CD4-positive, alpha-beta T cell treated with Interleukin-4 for 1 hour (primary cell): ENCODE measurements at places on chromosomes 5 and 9.
A peak's percentile ranks its signal among the peaks of the same experiment; 100 is the strongest.

DNA sequence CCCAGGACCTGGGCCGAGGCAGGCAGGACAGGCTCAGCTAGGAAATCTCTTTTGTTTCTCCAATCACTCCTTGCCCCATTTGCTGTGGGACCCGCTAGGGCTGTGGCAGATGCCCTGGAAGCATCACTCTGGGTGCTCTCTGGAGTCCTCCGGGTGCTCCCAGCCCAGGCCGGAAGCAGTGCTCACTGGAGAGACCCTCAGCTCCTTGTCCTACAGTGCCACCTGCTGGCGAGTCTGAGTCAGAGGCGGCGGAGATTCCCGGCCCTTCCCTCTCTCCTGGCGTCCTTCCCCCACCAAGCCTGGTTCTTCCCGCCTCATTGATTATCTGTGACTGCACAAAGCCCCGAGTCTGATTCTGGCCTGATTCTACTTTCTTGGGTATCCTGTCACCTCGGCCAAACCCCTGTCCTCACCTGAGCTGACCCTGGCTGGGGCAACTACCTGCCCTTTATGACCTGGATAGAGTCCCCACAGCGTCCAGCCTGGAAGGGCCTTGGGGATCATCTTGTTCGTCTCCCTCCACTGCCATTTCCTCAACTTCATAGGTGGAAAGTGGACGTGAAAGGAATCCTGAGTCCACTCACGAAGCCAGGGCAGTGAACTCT, 7.3 kb upstream of the BARHL1 start:
- DNase-seq: peak; percentile 49

DNA sequence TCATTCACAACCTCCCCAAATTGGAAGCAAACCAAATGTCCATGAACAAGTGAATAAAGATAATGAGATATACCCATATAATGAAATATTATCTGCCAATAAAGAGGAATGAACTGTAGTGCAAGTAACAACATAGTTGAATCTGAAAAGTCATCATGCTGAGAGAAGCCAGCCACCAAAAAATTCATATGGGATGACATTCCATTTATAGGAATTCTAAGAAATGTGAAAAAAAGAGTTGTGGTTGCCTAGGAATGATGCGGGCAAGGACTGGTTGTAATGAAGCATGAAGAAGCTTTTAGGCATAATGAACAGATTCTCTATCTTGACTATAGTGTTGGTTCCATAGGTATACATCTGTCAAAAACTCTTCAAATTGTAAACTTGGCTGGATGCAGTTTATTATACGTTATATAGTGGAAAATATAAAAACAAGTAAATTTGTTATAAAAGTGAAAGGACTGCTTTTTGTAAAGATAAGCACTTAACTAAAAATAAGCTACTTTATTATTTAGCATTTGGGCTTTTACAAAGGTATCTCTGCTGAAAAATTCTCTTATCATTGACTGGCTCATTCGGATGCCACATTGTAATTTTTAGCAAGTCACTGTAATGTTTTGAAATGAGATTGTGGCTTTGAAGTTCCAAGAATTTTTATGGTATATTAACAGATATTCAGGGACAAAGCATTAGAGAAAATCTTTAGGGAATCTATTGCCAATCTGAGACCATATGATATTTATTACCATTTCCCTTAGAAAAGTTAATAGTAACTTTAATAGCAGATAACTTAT, 21.2 kb upstream of the TTC23L start:
- no peak for DNase-seq

DNA sequence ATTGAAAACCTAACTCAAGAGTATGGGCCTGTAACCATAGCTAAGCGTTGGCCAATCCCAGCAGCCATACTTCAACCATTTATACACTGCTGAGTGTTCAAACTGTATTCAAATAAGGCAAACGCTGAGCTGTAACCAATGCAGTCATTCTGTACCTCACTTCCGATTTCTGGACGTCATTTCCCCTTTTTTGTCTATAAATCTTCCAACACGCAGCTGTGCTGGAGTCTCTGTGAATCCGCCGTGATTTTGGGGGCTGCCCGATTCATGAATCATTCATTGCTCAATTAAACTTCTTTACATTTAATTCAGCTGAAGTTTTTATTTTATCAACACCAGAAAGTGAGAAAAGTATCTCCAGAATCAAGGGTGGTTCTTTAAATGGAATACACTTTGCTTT, 31.7 kb downstream of the MTX3 start:
- no peak for DNase-seq

GRCh38 chr5:76271836-76272235, 131.2 kb upstream of the IQGAP2 start:
- no peak for DNase-seq

DNA sequence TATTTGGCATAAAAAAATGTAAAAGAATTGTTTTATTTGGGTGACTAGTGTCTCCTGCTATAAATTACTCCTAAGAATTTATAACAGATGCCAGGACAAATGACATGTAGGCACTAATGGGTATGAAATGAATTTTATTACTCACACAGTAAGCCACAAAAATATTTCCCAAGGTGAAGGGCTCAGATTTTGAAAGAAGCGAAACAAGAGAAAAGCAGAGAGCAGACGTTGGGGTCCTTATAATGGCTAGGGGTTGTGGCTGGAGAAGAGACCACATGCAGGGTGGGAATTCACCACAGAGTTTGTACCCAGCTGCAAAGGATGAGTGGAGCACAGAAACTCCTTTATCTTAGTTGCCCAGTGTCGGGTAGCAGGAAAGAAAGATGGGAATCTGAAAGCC, 45.0 kb upstream of the PRR16 start:
- DNase-seq: no peak

GRCh38 chr9:124303762-124304161, 46.0 kb downstream of the NEK6 start:
- no peak for DNase-seq

- no peak for DNase-seq
These were observed 21.3 kb downstream of the CYSTM1 start for GRCh38 chr5:140196115-140196814.

- no peak for DNase-seq
These were observed 22.0 kb upstream of the PTGS1 start for GRCh38 chr9:122348791-122349190.

GRCh38 chr5:122517091-122517490, 205.1 kb downstream of the SNCAIP start:
- DNase-seq: no peak

GRCh38 chr9:94808926-94809700, 82.6 kb downstream of the AOPEP start:
- DNase-seq: no peak

DNA sequence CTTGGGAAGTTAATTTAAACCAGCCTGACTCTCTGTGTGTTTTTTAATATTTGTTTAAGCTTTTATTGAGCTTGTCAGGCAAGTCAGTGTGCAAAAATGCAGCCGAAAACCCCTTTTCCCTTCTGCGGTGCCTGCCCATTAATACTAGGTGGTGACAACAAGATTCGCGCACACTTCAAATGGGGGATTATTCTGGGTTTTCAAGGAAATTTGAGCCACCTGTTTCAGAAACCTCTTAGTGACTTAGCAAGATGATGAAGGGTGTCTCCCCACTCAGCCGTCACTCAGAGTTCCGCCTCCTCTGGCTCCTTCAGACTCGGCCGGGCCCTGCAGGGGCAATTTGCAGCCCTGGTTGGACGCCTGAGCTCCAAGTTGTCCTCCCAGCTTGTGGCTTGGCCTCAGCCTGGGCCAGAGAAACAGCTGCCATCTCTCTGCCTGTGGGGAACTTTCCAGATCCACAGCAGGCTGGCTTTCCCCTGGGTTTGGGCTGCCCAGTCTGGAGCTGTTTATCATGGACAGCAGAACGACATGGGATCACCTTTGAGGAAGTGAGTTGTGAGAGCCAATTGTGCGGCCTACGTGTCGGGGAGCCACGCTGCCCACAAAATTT, 75.9 kb downstream of the SPRY4 start:
- DNase-seq: no peak

DNA sequence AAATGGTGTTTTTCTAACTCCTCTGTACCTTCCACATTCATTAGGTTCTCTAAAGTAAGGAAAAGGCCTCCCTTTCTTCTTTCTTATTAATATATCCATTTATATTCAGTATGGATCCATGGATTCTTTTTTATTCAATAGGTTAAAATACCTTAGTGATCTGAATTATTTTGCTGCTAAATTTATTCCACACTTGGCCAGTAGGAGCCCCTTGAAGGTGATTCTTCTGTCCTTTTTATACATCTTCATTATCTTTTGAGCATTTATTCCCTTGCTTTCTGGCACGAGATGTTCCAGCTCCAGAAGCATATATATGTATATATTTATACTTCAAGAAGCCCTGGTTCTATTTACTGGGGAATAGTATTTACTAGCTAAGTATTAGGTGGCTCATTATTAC, 311.8 kb upstream of the SGCD start:
- no peak for DNase-seq

DNA sequence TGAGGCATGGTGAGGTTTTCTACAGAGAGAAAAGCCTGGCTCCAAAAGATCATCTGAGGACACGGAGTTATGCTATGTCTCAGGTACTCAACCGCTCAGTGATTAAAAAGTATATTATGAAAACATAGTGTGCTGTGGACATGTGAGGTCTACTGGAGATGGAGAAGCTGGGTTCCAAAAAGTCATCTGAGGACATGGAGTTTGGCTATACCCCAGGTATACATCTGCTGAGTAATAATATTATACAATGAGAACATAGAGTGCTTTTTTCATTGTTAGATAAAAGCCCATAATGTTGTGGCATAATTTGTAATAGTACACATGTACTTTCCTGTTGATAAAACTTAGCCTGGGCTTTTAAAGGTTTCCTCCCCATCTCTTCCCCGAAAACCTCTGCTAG, 70.7 kb upstream of the SHISAL2B start:
- DNase-seq: no peak

- DNase-seq: no peak
These were observed 294.7 kb downstream of the NSG2 start for GRCh38 chr5:174340226-174340625.

- no peak for DNase-seq
These were observed 27.7 kb downstream of the FUBP3 start for GRCh38 chr9:130606887-130607600.

- DNase-seq: no peak
These were observed 207.0 kb downstream of the AUH start for GRCh38 chr9:91154686-91155085.
